ENCODE measurements at places on chromosomes 5 and 9.

GRCh38 chr5:124996764-124997077 lies 250.3 kb upstream of the ZNF608 start:
- DNase-seq, result no peak

DNA sequence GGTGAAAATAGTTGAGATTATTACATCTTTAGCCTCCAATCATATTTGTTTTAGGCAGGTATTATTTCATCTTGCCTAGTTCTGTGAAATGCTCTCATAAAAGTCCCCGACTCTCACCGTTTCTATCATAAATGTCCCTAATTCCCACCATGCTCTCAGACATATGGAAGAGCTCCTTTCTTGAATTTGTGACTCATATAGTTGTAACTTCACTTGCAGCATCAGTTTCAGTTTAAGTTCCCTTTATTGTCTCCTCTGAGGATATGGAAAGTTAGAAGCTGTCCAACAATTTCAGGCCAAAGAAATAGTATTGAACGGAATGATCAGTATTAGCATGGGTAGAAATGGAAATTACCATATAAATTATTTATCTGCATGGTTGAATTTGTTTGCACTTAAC lies 187.5 kb upstream of the NR4A3 start:
- no peak for DNase-seq

GRCh38 chr5:50711280-50711679 lies 44.8 kb downstream of the PARP8 start:
- DNase-seq, result no peak

DNA sequence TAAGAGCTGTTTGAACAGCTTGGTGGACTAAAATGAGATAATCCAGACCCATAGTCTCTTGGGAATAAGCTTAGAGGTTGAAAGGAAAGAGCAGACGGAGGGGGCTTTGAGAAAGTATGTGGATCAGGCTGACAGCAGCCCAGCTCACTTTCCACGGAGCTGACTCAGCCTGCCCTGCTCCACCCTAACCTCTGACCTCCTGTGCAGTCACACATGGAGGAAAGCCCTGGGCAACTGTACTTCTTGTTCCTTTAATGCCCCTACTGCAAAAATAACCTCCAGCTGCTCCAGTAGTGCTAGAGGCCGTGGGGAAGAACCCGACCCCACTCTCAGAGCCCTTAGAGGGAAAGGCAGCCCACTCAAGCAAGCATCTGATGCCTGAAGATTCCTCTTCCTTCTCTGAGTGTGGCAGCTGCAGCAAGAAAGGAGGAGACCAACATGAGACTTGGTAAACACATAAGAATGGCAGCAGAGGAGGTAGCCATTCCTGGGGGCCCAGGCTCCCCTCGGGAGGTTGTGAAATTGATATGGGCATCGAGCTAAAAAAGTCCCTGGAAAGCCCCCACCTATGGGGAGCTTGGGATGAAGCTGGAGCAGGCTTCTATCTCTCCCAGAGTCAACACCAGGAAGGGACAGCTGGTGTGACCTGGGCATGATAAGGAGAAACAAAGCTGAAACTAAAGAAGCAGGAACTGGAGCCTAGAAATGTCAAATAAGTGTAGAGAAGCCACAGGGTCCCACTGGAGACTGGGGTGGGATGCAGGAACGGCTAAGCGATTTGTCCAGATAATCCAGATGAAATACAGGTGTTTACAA lies 204.3 kb downstream of the PIK3R1 start:
- no peak for DNase-seq

DNA sequence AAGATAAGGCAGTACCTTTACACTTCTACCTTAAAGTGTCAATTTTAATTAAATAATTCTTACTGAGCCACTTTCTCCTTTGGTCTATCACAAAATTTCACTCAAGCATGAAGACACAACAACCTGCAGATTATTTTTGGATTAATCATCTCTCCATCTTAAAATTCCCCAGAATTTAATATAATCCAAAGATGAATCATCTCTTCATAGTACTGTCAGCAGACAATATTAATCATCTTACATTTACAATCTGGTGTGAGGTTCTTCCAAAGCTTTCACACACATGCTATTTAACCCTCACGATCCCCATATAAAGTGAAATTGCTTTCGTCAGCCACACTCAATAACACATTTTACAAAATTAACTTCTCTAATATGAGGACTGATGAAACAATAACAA lies 43.0 kb downstream of the LHFPL2 start:
- DNase-seq, result no peak
